Neural crest cell (in vitro differentiated cells): ENCODE measurements at places on chromosomes 2 and 18. TPM values are rescaled to one million over a fixed set of nuclear protein-coding genes. Genes with fewer than 3 reads are reported as not detected.
A peak's percentile ranks its signal among the peaks of the same experiment; 100 is the strongest.

DNA sequence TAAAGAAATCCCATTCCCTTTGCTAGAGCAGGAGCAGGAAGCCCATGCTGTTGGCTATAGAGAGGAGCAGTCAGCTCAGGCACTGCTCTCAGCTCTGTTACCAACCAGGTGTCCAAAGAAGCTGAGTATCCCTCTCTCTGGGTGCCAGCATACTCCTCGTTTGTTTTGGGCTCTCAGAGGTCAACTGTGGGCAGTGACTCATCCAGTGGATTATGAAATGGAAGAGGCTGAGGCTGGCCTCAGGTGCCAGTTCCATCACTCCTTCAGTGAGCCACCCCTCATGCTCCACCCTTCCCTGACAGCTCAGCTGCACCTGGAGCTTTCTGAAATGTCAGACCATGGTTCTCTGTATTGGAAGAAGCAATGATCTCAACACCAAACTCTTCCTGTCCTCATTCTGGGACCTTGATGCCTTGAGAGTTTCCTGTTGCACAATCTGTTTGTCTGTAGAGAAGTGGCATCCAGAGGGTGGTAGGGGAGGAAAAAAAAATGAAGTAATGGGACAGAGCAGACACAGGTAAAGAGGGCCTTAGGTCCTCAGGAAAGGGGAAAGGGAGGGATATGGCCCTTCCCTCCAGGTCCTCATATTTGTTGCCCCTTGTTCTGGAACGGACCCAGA lies 31.2 kb upstream of the EN1 start:
- no peaks in the 10 kb centered on the region for H3K4me1 ChIP-seq
- peaks cover 79% of the 10 kb centered on the region for H3K27me3 ChIP-seq
- H3K4me3 ChIP-seq = no peak overlapping the region
- no peak for DNase-seq
- H3K27ac ChIP-seq = no peak overlapping the region

DNA sequence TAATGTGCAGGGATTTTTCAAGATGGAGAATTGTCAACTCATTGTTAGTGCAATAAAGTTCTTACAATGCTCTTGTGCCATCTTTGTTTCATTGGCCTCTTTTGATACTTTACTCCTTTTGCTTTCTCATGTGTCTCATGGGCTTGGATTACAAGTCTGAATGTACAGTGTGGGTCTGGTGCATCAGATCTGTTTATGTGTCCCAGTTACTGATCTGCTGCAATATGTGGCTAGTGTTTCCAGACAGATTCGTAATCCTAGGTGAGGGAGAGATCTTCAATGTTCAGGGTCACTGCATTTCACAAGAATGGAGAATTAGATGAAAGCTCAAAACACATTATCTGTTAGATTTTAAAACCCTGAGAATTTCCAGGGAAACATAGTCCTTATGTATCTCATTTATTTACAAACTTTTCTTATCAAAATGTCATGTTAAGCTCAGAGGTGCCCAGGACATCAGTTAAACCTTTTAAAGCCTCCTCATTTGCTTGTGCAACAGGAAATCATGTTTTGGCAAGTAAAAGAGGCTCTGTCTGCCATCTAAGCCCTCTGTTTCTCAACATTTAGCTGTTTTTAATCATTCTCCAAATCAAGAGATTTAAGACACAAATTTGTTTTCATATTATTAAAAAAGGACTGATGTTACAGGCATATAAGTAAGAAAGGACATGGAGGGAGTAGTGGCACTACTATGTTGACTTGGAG lies 108.1 kb downstream of the NUP35 start:
- H3K27ac ChIP-seq = no peak overlapping the region
- no peaks in the 10 kb centered on the region for H3K4me1 ChIP-seq
- no peaks in the 10 kb centered on the region for H3K27me3 ChIP-seq
- no peak for DNase-seq
- no peaks in the 10 kb centered on the region for H3K36me3 ChIP-seq

- DNase-seq = no peak
- peaks cover 41% of the 10 kb centered on the region for H3K27me3 ChIP-seq
These were observed 2.5 kb downstream of the MERTK start for GRCh38 chr2:111900859-111901258.

GRCh38 chr2:184367211-184367610 lies 231.1 kb upstream of the ZNF804A start:
- H3K4me1 ChIP-seq = peaks cover 10% of the 10 kb centered on the region
- H3K36me3 ChIP-seq = peaks cover 2% of the 10 kb centered on the region
- DNase-seq = no peak
- H3K4me3 ChIP-seq = no peak overlapping the region
- H3K27me3 ChIP-seq = no peaks in the 10 kb centered on the region

GRCh38 chr2:98295275-98295674 lies 51.0 kb upstream of the CNGA3 start:
- no peak overlapping the region for H3K4me3 ChIP-seq
- H3K27me3 ChIP-seq = no peaks in the 10 kb centered on the region
- peaks cover 9% of the 10 kb centered on the region for H3K36me3 ChIP-seq
- H3K27ac ChIP-seq = no peak overlapping the region

DNA sequence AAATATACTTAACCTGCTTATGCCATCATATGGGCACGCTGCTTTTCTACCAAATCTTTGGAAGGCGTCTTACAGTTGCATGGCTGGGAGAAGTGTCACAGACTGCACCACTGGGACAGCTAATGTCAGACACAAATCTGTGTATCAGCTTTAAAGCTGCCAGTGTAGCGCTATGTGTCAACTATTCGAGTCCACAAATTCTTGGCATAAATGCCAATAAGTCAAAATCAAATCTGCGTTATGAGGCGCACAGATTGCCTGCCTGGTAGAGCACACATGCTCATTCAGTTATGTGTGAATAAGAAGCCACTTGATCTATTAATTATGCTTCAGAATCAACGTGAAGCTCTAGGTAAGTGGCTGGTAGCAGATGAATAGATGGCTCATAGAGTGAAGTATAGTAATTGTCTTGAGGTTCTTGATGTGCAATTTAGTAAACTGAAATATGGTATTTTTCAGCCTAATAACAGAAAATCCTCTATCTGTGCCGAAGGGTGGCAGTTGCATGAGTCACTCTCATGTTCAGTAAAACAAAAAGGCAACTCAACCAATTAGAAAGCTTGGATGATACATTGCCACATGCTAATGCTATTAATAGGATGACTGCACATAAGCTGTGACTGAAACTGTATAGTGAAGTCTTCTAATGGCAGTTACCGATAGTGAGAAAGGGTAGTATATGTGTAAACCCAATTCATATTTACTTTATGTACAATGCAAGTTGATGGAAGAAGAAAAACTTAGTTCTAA lies 52.0 kb downstream of the DCC start:
- no peak for DNase-seq
- H3K4me1 ChIP-seq = peaks cover 13% of the 10 kb centered on the region
- no peak overlapping the region for H3K27ac ChIP-seq
- H3K27me3 ChIP-seq = no peaks in the 10 kb centered on the region
- no peaks in the 10 kb centered on the region for H3K36me3 ChIP-seq
- H3K4me3 ChIP-seq = no peak overlapping the region

DNA sequence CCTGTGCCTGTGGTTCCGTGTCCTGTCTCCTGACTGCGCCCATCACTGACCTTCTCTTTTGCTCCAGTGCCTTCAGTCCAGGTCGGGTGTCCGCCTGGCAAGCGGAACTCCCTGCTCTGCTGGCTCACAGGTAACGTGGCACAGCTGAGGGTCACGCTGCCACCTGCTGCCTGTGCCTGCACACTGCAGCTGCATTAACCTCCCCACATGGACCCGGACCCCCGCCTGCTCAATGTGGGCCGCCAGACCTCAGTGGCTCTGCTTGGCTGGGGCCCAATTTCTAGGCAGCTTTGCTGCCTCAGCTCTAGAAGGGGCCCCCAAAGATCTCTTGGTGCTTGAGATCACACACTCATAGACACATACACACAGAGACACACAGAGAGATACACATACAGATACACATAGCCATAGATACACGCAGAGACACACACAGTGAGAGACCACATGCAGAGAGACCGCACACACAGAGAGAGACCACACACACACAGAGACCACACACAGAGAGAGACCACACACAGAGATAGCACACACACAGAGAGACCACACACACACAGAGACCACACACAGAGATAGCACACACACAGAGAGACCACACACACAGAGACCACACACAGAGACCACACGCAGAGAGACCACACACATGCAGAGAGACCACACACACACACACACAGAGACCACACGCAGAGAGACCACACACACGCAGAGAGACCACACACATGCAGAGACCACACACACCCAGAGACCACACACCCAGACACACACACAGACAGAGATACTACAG lies 14.9 kb upstream of the CNNM3 start:
- no peak overlapping the region for H3K4me3 ChIP-seq
- H3K4me1 ChIP-seq = peaks cover 5% of the 10 kb centered on the region
- no peak overlapping the region for H3K27ac ChIP-seq
- peak; percentile 57 for DNase-seq

GRCh38 chr2:27018142-27018541 lies 14.6 kb upstream of the TMEM214 start:
- H3K27me3 ChIP-seq = no peaks in the 10 kb centered on the region
- peaks cover 8% of the 10 kb centered on the region for H3K36me3 ChIP-seq
- no peak overlapping the region for H3K27ac ChIP-seq
- no peak for DNase-seq
- H3K4me1 ChIP-seq = peaks cover 31% of the 10 kb centered on the region

DNA sequence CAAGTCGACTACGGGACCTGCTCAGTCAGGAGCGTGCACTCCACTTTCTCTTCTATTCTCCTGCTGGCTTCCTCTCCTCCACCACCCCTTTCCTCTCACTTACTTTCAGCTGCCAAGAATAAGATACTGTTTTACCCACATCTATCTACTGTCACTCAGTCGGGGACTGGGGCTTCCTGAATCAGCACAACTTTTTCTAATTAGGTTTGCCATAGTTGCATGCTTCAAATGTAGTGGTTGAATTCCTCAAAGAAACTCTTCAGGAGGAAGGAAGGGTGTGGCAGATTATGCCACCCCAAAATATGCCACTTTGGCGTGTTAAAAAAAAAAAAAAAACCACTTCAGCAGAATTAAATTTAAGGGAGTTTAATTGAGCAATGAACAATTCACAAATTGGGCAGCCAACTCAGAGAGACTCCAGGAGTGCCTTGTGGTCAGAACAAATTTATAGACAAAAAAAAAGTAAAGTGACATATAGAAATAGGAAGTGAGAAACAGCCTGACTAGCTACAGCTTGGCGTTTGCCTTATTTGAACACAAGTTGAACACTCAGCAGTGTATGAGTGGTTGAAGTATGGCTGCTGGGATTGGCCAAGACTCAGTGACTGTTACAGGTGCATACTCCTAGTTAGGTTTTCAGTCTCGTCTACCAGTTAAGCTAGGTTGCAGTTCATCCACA lies 32.5 kb upstream of the RMDN2 start:
- DNase-seq = no peak
- H3K27ac ChIP-seq = no peak overlapping the region
- peaks cover 3% of the 10 kb centered on the region for H3K27me3 ChIP-seq
- H3K4me3 ChIP-seq = no peak overlapping the region

DNA sequence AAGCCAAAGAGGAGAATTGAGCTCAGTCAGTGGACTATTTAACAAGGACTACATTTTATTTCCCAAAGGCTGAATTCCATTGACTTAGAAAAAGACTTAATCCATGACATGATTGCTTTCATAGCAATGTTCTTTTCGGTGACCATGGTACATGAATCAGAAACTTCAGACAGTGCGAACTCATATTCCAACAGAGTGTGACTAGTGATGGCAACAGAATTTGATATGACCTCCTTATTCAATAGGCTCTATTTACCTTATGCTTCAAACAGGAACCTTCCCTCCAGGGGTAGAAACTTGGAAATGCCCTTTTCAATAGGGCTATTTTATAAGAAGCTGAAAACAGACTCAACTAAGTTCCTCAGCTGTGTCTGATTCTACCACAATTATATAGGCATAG lies 191.9 kb downstream of the RND3 start:
- peaks cover 16% of the 10 kb centered on the region for H3K4me1 ChIP-seq
- no peak for DNase-seq
- peaks cover 5% of the 10 kb centered on the region for H3K36me3 ChIP-seq
- no peak overlapping the region for H3K27ac ChIP-seq
- H3K27me3 ChIP-seq = no peaks in the 10 kb centered on the region

- H3K4me1 ChIP-seq = no peaks in the 10 kb centered on the region
- no peaks in the 10 kb centered on the region for H3K36me3 ChIP-seq
- no peak overlapping the region for H3K4me3 ChIP-seq
- peaks cover 19% of the 10 kb centered on the region for H3K27me3 ChIP-seq
- no peak for DNase-seq
These were observed 359.9 kb upstream of the DCC start for GRCh38 chr18:51980101-51980500.

DNA sequence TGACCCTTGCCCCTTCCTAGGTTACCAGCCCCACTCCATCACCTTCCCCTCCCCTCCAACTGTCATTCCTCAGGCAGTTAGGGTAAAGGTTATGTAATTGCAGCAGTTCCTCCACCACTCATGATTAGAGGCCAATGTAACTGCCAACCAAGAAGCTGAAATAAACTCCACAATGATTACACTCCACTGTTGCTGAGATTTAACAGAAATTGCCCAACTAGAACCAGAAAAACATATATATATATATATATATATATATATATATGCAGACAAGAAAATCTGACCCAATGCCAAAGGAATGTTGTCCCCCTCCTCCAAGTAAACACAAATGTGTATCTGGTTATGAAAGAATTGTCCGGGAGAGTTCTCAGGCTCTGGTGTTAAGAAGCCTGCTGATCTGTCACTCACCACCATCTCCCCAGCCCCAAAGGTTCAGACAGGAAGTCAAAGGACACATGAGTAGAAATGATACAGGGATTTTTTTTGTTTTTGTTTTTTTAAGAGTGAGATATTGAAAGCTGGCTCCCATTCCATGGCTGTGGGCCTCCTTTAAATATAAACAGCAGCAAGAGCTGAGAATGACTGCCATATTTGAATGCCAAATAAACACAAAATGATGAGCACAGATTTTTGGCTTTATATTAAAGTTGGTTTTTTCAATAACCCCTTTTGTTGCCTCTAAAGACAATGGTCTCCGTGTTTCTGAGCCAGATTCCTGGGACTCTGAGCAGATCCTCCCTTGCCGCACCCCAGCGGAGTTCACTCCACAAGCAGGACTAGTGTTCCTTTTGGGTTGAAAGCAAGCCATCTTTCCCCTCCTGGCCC lies 127.2 kb upstream of the MAPRE2 start:
- no peaks in the 10 kb centered on the region for H3K36me3 ChIP-seq
- H3K27me3 ChIP-seq = no peaks in the 10 kb centered on the region
- DNase-seq = no peak
- H3K4me3 ChIP-seq = peak overlapping the region; percentile 12
- H3K27ac ChIP-seq = peak overlapping the region; percentile 97

DNA sequence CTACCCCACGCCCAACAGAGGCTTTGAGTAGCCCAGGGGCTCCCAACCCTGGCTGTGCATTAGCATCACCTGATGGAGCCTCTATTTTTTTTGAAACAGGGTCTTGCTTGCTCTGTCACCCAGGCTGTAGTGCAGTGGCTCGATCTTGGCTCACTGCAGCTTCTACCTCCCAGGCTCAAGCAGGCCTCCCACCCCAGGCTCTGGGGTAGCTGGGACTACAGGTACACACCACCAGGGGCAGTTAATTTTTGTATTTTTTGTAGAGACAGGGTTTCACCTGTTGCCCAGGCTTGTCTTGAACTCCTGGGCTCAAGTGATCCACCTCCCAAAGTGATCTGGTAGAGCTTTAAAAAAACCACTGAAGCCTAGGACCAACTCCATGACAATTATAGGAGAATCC lies 394.8 kb upstream of the ATP5MC3 start:
- no peak overlapping the region for H3K4me3 ChIP-seq
- no peak overlapping the region for H3K27ac ChIP-seq
- H3K4me1 ChIP-seq = no peaks in the 10 kb centered on the region
- DNase-seq = no peak
- no peaks in the 10 kb centered on the region for H3K27me3 ChIP-seq

The GALR1 gene
- not detected in 2 replicates for total RNA-seq

The ANAPC1 gene
- 69.0 and 70.0 TPM in 2 replicates for total RNA-seq

The INO80C gene
- 33.8 and 34.4 TPM in 2 replicates for total RNA-seq

The CENPA gene
- total RNA-seq = 34.5 and 35.1 TPM in 2 replicates
